ENCODE measurements at places on chromosomes 7 and 10.

- no peak for DNase-seq
These were observed 180.6 kb downstream of the CAMK1D start for GRCh38 chr10:12529976-12530375.

DNA sequence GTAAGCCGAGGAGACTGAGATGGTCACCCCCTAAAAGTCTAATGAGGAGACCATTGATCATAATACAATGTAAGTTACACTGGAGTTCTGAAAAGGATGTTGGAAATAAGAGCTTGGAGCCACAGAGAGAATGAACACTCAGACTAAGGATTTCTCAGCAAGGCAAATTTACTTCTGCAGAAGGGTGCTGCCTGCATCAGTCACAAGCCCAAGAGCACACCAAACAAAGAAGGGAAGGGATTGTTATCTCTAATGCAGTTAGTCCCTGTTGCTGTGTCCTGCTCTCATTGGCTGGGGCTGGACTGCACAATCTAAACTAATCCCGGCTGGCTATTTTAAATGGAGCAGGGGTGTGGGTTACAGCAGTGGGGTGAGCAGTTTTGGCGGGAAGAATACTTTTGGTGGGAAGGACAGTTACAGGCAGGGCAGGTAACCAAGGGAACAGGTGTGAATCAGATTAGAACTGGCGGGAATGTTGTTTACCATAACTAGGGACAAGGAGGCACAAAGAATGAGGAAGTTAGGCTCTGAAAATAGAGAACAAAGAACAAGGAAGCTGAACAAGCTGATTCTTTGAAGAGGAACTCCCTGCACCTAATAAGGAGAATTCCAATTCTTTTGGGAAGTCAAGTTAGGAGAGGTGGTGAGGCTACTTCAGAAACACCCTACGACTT, 30.3 kb upstream of the TRIM24 start:
- no peak for DNase-seq

DNA sequence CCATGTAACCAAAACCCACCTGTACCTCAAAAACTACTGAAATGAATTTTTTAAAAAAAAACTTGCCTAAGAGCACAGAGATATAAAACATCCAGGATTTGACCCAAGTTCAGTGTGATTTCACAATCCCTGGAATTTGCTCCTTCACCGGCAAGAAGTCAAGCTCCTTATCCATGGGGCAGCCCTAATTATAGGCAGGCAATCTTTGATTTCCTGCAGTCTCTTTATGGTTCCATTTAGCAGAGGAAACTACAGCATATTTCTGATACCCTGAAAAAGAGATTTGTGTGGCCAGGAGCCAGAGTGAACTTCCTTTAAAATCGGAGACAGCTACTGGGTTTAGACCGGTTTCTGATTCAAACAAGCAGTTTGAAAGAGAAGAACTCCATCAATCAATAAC, 154.1 kb downstream of the CALN1 start:
- DNase-seq: no peak

GRCh38 chr10:103491729-103492364, 1.7 kb upstream of the NEURL1 start:
- DNase-seq: no peak

DNA sequence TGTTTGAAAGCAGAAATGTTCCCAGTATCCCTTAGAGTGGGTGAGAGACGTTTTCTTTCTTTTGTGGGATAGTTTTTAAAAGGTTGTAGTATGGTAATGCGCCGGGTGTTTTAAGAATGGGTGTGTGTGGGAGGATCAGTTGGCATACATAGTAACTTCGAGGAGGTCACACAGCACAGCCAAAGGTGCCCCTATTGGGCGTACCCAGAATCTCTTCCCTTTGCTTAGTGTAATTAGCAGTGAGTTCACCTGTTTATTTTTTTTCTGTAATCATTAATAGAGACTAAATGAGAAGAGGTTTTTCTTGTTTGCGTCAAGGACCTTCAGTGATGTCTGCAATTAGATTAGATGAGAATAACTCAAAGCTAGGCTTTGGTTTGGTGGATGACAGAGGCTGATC, 1.5 kb downstream of the PLEKHA8 start:
- no peak for DNase-seq

Data from stimulated activated CD8-positive, alpha-beta memory T cell treated with anti-CD3 and anti-CD28 coated beads, Interleukin-7, amount 100 ng/mL, for 4 hours (primary cell).